ENCODE measurements at places on chromosomes 13 and 19.

GRCh38 chr13:24166561-24166960, 6.0 kb downstream of the SPATA13 start:
- DNase-seq: no peak

GRCh38 chr13:112903071-112903577, 65.9 kb upstream of the MCF2L start:
- no peak for DNase-seq

DNA sequence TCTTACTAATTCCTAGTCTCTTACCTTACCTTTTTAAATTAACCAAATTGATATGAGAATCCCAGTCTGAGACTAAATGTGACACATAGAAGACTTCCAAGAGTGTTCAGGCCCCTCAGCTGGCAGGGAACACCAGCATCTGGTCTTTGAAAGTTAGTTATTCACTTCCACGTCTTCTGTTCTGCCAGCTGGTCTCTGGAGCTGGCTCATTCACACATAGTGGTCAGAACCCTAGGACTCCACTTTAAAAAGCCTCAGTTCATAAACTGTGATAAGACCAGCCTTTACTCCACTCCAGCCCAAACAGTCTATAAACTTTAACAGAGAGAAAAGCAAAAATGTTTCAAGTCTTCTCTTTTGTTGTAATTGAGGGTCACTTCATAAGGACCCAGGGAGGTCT, 263.0 kb downstream of the DCT start:
- no peak for DNase-seq

GRCh38 chr13:40206241-40207000, 460.0 kb downstream of the FOXO1 start:
- peak; percentile 87 for DNase-seq

Data from NCI-H1694 treated with DMSO at 0.1 percent for 48 hours (cell line).